ENCODE measurements at places on chromosomes 1 and 21.

DNA sequence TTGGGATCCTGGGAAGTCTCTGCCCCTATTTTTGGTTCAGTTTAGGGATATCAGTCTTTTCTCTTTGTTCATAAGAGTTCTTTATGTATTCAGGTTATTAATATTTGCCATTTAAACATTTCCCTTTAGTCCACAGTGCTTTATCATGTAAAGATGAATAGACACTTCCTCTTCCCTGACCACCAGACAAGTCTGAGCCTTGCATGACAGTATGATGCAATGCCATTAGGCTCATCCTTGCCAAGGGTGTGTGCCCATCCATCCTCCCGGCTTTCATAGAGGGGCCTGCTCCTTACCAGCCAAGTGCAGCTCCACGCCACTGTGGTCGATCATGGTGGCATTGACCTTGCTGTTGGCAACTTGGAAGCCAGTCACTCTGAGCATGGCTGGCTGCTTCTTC lies 52.1 kb downstream of the ZSCAN20 start:
- no peak for DNase-seq

DNA sequence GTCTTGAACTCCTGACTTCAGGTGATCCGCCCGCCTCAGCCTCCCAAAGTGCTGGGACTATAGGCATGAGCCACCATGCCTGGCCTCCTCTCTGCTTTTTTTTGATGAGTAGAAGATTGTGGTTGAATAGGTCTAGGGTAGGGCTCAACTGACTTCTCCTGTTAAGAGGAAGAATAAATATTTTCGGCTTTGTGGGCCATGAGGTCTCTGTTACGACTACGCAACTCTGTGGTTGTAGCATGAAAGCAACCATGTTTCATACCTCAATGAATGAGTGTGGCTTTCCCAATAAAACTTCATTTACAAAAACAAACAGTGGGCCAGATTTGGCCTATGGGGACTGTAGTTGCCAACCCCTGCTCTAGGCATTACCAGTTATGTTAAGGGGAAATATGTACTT lies 67.8 kb downstream of the NID1 start:
- DNase-seq = no peak

DNA sequence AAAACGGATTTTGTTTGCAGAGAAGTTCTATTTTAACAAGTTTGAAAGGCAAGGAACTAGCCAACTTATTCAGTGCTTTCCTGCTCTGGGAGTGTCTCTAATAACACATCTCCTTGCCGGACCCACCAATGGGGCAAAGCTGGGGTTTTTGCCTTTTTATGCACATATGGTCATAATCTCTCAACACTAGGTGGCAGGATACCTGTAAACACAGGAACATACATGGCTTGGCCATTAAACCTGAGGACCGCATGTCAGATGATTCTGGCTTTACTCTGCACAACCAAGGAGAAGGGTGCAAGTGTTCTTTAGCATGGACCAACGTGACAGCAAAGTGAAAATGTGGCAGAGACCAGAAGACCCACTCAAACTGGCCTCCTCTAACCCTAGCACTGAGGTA lies 4.9 kb downstream of the TMEM9 start:
- DNase-seq = no peak

DNA sequence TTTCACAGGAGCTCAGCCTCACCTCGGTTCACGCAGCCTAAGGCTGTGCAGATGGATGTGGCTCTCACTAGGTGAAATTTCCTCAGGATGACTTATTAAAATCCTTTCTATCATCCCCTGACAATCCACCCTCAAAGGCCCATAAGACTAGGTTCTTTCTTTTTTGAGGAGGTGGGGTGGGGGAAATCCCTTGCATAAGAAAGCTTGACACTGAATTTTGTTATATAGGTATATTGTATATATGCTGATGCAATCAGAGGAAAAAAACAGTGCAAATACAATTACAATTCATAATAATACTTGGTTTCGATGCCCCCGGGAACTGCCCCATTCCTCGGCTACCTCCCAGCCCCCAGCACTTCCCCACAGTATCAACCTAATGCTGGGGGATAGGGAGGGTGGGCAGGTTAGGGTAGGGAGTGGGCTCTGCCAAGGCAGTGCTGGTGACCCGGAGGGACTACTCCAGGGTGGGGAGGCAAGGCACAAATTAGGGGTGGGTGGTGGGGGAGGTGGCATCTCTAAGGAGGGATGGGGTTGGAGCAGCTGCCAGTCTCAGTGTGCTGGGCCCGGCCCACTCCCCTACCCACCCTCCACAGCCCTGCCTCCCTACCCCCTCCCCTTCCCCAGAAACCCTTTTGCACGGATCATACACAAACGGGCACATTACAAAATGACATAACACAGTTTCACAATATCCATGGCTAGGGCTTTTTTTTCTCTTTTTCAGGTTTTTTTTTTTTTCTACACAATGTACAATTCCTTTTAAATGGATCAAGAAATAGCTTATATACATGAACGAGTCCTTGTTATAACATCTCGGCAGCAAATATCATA lies 30.9 kb downstream of the SLC27A3 start:
- DNase-seq = no peak

DNA sequence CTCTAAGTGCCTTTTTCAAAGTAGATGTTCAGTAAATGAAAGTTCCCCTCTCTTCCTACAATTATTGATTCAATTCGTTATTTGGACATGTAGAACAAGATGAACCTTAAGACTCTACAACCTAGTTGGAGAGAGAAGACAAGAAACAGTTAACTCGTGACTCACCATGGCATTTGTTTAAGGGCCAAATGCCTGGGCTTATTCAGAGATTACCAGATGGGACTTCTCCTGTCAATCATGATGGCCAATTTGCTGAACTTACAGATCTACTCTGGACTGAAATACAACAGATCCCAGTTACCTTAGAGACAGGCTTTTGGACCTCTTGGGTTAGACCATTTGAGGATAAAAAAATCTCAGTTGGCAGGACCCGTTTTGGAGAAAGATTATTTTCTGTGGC lies 93.5 kb downstream of the C1orf94 start:
- no peak for DNase-seq

DNA sequence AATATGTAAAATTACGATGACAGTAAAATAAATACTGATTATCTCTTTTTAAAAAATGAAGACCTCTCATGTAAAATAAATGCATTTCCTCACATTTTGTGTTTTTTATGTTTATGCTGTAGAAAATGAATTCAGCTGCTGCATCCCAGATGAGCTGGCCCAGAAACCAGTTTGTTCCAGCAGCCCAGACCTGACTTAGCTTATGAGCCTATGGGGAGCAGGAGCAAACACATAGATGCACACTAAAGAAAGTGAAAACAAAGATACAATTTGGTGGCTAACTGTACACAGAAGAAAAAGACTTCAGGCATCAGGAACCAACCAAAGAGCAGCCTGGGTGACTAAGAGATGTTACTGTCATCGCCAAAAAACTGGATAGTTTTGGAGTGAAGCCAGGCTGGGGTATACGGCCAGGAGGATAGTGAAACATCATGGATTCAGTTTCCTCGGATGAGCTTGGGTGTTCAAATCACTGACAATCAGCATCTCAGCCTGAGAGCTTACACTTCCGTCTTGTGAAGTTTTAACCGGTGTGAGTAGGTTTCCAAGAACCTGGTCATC lies 113.9 kb upstream of the BACE2 start:
- DNase-seq = no peak

GRCh38 chr1:101043776-101044175 lies 18.2 kb upstream of the DPH5 start:
- no peak for DNase-seq

- no peak for DNase-seq
These were observed 37.2 kb downstream of the DSCAM start for GRCh38 chr21:40809673-40810197.

DNA sequence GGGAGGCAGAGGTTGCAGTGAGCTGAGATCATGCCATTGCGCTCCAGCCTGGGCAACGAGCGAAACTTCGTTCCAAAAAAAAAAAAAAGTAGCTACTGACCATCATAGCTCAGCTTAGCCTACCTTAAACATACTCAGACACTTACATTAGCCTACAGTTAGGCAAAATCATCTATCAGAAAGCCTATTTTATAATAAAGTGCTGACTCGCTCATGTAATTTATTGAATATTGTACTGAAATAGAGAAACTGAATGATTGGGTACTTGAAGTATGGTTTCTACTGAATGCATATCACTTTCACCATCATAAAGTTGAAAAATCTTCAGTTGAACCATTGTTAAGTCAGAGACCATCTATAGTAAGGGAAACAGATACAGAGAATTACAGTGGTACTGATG lies 93.9 kb upstream of the BMP8A start:
- no peak for DNase-seq

DNA sequence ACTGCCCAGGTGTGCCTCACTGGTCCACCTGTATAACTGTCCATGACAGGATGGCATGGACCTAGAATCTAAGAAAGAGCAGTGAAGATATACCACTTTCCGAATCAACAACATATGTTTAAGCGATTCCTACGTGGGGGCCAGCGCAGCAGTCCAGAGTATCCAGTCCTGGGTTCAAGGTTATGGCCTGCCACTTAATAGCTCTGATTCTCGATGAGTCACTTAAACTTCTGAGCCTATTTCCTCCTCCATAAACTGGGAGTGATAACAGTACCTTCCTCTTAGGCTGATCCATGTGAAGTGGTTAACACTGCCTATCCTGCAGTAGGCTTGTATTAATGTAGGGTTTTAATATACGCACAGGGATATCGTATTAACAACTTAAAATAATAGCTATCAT lies 2.8 kb downstream of the STPG1 start:
- no peak for DNase-seq

- DNase-seq = no peak
These were observed 20.8 kb upstream of the EPB41 start for GRCh38 chr1:28893403-28894102.

DNA sequence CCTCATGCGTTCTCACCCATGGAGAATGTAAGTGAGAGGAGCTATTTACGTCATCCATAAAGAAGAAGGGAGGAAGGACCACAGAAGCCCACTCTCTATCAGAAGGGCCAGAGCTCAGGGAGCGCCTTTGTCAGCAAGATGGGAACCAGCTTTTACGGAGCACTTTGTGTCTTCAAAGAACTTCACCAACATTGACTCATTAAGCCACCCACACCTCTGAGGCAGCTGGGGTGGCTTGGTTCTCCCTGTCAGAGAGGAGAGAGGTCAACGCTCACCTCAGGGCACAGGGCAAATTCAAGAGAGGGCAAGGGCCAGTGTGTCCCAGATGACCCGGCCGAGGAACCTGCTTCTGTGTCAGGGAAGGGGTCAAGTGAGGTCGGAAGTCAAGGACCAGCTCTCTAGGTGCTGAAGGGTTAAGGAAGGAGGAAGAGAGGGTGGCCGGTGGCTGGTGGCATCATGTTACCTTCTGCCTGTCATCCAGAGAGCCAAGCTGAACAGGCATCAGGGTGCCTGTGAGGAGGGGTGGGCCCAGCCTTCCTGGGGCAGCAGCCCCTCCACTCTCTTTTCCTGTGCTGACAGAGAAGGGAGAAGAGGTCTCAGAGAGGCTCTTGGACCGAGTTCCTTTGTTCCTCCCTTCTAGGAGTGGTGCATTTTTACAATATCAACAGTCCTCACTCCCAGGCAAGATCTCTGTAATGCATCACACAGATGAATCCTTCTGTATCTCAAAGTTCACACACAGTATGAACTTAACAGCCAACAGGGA lies 109.0 kb downstream of the ETS2 start:
- DNase-seq = no peak

DNA sequence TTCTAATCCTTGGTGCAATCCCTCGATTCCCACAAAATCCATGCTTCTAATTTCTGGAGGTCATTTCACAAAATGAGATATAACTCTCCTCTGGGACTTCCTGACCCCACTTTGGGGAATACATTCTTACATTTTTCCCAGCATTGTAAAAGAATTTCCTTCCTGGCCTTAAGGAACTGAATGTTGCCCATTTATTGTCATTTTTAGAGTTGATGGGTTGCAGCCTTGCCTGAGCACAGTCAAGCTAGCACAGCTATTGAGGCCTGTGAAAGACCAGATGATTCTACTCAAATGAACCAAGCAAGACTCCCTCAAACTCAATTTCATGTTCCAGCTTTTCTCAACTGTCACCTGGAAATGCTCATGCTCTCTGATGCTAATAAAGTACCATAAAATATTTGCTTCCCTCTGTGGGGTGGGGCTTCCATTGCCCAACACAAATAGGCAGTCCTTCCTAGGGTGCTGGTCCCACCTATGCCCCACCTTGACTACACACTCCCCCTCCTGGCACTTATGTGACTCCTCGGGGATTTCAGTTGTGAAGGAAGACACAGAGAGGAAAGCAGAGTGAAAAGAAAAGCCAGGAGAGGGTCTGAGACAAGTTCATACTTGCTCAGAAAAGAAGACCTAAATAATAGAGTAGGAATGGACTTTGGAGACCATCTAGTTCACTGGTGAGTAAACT lies 24.0 kb upstream of the CDC7 start:
- no peak for DNase-seq

DNA sequence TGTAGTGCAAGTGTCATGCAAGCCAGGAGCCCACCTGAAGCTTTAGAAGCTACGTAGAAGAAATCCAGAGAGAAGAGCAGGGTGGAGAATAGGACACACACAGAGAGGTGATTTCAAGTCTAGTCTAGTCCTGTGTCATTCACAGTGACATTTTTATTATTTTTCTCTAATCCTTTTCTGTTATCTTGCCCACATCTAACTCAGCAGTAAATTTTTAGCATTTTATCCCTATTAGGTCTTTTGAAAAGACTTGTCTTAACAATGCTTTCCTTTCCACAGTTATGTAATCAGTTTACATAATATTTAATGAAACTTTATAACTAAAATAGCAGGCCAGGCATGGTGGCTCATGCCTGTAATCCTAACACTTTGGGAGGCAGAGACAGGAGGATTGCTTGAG lies 198.6 kb downstream of the ADGRL2 start:
- no peak for DNase-seq

DNA sequence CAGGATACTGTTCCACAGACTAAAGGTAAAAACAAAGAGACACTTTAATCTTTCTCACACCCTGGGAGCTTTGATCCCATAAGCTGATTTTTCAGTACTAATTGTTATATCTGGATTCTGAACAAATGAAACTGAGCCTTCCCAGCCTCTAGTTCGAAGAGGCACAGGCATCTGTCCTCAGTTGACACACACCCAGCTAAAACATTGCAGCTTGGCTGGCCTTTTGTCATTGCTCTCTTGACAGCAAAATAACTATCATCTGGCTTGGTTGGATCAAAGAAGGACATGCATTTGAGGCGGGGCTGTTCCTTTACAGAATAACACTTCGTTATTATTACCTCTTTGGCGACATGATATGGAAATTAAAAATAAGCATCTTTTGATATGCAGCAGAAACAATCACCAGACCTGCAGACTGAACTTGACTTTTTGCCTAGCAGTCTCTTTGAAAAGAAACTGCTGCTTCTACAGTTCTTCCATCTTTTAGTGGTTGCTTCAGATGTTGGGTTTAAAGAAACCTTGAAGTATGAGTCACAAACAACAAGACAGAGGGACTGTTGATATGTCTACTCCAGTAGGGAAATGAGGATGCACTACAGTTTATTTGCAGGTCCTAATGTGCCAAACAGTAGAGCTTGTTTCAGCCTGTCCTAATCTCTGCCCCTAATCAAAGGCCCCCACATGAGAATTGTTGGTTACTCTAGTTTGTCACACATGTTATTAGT lies 166.5 kb downstream of the TPR start:
- DNase-seq = no peak

All from stimulated activated CD8-positive, alpha-beta memory T cell treated with anti-CD3 and anti-CD28 coated beads, Interleukin-12 subunit alpha, Interleukin-12 subunit beta, amount 100 ng/mL, for 1 hour (primary cell).